NCI-H2227 treated with DMSO at 0.1 percent for 48 hours (cell line): ENCODE measurements at places on chromosomes 2 and 18.
A peak's percentile ranks its signal among the peaks of the same experiment; 100 is the strongest.

- no peak for DNase-seq
Observed at GRCh38 chr18:67219821-67220220, 296.7 kb downstream of the DSEL start.

DNA sequence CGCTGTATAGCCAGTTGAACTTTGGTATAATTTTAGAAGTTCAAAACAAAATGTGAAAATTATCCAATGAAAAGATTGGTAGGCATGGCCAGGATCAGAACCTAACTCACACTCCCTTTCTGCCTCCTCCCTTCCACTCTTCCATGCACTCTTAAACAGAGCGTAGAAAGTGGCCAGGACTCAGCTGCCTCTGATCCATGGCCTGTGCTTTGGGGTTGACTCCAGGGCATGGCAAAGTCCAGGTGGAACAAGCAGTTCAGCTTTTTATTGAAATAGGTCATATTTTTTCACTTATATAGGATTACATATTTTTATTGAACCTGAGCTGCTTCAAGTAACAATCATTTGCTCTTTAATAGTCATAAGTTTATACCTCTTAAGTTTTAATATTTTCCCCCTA is 26.2 kb downstream of the INPP1 start:
- DNase-seq, result no peak

DNA sequence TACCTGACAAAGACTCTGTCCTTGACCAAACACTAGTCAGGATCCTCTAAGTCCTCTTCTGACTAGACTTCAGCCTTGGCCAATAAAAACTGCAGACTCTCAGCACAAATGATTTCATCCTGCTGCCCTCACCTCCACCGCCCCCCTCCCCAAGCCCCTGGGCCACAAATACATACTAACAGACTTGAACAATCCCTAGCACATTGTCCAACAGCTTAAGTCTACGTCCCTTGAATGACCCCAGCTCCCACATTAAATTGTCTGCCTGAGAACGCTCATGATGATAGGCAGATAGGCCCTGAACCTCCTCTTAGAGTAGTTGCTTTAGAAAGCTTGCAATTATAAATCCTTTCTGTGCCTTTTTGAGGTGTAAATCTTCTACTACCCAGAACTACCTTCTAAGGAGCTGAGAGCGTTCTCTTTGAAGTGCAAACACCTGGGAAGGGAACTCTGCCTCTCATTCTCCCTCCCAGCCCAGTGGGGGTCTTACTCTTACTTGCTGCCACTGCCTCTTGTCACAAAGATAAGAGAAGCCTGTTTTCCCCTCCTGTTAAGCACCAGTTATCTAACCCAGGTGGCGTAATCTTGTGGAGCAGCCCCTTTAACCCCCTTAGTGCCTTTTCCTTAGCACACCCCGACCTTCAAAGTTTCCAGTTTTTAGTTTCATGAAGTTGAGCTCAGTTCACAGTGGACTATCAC is 1225.6 kb downstream of the LRP1B start:
- DNase-seq, result peak; percentile 72

DNA sequence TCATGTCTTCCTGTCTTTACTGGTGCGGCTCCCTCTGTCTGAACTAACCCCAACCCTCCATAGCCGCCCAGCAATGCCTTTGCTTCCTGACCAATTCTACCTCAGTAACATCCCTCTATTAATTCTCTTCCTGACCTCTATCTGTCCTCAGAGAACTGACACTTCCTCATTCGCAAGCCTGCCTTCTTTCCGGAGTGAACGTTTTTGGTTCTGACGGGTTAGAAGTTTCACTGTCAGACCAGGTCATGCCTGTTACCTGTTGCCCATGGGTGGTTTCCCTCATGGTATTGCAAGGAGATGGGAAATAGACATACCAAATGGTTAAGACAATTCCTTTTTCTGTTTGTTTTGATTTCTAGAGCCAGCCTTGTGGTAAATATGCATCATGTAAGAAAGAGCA is 453.4 kb upstream of the SLC14A2 start:
- no peak for DNase-seq

DNA sequence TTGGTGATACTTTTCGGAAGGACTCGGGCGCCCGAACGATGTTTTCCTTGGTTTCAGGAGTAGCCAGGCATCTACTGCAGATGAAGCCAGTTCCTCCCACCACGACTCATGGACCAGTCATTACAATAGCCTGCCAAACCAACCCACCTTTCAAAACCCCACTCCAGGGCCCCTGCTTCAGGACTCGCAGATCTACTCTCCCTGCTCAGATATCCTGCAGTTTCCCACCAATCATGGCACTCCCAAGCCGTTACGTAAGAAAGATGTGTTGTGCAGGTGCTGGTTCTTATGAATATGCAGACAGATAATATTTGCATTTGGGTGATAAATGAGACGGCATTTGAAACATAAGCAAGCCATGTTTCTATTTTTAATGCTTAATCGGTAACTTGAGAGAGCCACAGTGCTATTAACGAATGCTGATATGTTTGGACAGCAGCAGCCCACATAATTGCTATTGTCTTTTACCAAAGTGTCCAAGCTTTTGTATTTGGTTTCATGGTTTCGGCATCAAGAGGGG is 3.5 kb upstream of the CYS1 start:
- DNase-seq, result no peak

DNA sequence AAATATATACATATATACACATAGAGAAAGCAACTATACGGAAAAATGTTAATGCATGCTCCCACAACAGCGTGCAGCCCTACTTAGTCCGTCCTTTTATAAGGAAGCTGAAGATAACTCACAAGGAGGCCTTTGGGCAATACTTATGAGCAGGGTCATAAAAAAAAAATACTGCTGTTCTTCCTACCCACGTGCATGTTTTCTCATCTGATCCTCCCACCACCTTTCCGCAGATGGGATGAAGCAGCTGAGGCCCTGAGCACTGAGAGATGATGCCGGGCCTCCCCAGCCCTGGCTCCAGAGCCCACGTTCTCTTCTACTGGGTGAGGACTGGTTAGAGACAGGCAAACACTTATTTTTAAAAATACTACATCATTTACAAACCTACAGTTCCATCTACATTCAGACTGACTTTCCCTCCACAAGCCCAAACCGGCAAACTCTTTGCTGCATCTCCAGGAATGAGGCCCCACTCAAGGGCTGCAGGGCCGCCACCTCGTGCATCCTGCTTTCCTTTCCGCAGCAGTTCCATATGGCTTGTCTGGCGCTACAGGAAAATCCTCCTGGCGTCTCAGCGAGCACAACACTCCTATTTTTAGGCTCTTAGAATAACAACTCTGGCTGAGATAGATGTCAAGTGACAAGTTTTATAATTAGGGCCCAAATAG is 41.6 kb downstream of the TBC1D8 start:
- DNase-seq, result peak; percentile 7

DNA sequence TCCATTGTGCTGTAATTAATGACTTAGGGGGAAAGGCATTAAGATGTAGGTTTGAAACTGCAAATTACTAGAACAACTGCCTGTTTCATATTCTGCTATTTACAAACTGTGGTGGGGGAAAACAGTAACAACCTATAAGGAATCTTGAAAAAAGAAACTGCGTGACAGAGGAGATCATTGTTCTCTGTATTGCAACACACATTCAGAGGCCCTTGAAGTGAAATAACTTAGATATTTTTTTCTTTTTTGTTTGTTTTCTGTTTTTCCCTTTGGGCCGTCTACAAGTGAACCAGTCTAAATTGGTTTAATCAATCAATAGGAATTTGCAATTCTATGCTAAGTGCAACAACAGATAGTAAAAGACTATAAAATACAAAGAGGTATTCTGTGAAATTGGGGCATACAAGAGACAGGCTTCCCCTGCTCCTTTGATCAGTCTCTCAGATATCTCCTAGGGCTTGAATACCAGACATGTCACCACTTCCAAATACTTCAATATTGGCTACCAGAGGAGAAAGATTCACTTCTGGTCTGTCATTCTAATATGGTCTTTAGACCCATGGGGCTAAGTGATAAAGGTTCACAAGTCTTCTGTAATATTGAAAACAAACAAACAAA is 2055.1 kb upstream of the CELF4 start:
- no peak for DNase-seq

DNA sequence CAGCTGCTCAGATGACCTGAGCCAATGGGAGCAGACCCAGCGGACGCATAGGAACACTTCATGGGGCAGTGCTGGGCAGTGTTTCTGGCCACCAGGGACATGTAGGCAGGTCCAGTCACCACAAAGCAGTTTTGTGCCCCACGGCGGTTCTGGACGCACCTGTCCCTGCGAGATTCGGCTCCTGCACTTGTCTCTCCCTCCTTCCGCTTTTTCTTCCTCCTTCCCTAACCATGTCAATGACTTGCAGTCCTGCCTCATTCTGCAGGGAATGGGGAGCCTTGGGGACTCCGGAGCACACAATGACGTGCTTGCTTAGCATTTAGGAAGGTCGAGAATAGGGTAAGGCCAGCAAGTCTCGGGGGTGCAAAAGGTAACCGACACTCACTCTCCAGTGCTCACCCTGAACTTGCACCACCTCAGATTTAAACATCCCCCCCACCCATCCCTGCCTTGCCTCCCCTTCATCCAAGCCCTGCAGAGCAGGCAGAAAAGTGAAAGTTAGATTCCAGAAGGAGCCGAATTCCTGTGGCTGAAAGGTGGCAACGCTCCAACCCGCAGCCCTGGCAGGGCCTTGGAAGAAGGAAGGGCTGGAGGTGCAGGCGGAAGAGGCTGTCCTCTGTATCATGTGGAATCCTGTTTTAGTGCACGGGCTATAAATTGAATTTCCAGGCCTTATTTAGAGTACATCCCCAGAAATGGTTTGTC is 40.5 kb upstream of the ATG16L1 start:
- no peak for DNase-seq

DNA sequence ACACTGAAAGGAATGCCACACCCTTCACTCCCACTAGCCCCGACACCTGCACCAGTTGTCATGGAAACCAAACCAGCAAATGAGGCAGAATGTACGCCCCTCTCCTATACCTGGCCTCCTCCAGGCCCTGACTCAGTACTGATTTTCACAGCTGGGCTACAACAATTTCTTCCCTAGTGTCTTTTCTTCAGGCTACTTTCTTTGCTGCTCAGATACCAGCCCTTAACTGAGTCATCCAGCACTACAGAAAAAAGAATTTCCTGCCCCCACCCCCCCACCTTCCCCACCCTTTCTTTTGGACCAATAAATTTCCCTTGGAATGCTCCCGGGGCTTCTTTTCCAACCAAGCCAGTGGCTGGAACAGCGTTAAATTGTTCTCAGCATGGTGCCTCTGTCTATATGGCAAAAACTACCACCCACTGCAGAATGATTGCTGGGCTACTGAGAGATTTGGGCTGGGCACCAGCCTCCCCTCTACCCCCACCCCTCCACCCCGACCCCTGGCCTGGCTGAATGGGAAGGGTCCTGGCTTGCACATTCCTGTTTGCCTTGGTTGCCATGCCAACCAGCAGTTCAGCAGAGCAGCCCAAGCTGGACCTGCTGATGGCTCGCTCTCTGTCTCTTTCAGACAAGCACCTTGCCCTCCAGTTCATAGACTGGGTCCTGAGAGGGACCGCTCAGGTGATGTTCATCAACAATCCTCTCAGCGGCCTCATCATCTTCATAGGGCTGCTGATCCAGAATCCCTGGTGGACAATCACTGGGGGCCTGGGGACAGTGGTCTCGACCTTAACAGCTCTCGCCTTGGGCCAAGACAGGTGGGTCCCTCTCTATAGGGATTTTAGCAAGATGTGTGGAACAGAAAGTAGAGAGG is 11.3 kb downstream of the SLC14A2 start:
- peak; percentile 29 for DNase-seq

DNA sequence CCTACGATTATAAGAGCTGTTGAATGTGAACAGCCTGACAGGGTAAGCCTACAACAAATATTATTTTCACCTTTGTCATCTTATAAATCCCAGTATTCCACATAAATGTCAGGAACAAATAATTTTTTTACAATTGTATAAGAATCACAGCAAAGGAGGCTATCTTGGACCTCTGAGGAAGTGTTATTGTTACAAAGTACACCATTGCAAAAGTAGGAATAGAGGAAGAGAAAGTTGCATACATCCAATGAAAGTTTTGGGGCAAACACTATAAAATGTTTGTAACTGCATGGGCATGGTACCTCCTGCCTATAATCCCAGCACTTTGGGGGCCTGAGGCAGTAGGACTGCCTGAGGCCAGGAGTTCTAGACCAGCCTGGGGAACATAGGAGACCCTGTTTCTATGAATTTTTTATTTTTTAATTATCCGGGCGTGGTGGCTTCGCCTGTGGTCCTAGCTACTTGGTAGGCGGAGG is 715 bp upstream of the MEMO1 start:
- peak; percentile 52 for DNase-seq
